Myometrial cell (primary cell): ENCODE measurements at places on chromosomes 7 and 10. TPM values are rescaled to one million over a fixed set of nuclear protein-coding genes. Genes with fewer than 3 reads are reported as not detected.

OR2A14 gene
- not detected in 2 replicates for total RNA-seq

CALML5 gene
- total RNA-seq, result not detected in 2 replicates

FAM20C gene
- 71.2 and 71.5 TPM in 2 replicates for total RNA-seq

ZNF32 gene
- total RNA-seq, result 23.1 and 23.9 TPM in 2 replicates

EGFR gene
- total RNA-seq, result 33.5 and 34.9 TPM in 2 replicates

ADAMTS14 gene
- under 0.01 and 0.18 TPM in 2 replicates for total RNA-seq

MACC1 gene
- total RNA-seq, result under 0.01 TPM in 1 of 2 replicates, not detected in the other

CNOT4 gene
- 6.6 and 8.6 TPM in 2 replicates for total RNA-seq

OR6B1 gene
- total RNA-seq, result not detected in 2 replicates

SMO gene
- total RNA-seq, result 9.5 and 9.7 TPM in 2 replicates

DLX5 gene
- total RNA-seq, result not detected in 2 replicates

TMEM176B gene
- 0.35 and 0.58 TPM in 2 replicates for total RNA-seq

NANOS1 gene
- total RNA-seq, result under 0.01 and 0.58 TPM in 2 replicates

NUTM2D gene
- 0.71 and 4.6 TPM in 2 replicates for total RNA-seq

STEAP1B gene
- 3.2 and 4.4 TPM in 2 replicates for total RNA-seq

GJD4 gene
- not detected in 2 replicates for total RNA-seq

LIPF gene
- total RNA-seq, result not detected in 2 replicates
